ENCODE measurements at places on chromosomes 13 and 19. TPM values are rescaled to one million over a fixed set of nuclear protein-coding genes. Genes with fewer than 3 reads are reported as not detected.
A peak's percentile ranks its signal among the peaks of the same experiment; 100 is the strongest.

The SBK3 gene
- polyA plus RNA-seq = 0.44 TPM

GRCh38 chr19:14080887-14081796 lies 4.4 kb downstream of the C19orf67 start:
- DNase-seq = peak; percentile 100

The FCAR gene
- 0.29 TPM for polyA plus RNA-seq

GRCh38 chr13:33197541-33197971 lies 88.0 kb downstream of the STARD13 start:
- DNase-seq = no peak

The SLC6A16 gene
- polyA plus RNA-seq = 2.3 TPM

GRCh38 chr19:10228920-10229319 lies 2.2 kb downstream of the S1PR2 start:
- DNase-seq = no peak
